ENCODE measurements at places on chromosomes 3 and 15.

DNA sequence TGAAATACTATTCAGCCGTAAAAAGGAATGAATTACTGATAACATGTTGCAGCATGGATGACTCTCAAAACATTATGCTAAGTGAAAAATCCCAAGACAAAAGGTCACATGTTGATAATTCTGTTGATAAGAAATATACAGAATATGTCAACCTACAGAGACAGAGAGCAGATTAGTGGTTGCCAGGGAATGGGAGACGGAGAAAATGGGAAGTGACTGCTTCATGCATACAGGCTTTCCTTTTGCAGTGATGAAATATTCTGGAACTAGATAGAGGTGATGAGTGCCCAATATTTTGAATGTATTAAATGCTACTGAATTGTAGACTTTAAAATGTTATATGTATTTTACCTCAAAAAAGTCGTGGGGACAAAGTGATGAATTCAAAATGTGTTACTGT, 56.2 kb downstream of the ABHD2 start:
- DNase-seq = no peak

DNA sequence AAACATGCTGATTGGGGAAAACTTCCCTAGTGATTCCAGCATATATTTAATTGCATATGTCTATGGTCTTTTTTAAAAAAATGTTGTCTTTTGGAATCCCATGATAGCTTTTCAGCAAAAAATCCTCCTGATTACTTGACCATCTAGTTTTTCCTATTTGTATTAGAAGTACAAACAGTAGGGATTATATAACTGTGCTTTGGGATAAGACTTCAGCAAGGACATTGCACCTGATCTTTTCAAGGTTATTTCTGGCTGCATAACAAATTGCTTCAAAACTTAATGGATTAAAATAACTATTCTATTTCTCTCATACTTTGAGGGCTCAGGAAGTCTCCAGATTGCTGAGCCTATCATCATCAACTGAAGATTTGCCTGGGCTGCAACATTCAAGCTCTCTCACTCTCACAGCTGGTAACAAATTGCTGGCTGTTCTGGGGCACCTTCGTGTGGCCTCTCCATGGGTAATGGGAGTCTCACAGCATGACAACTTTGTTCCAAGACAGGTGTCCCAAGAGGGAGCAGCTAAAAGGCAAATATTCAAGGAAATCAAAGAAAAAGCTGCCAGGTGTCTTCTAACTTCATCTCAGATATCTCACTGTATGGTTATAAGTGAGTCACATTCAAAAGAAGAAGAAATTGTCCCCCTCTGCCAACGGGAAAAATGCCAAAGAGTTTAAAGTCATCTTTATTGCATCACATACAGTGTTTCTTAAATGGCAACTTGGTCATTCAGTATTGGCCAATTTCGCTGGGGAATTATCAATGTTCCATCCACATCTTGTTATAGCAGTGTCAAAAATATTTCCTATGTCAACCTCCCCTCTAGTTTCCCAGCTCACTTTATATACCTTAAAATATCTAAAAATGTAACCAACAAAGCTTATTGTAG, 644.5 kb upstream of the GRM7 start:
- DNase-seq = no peak

DNA sequence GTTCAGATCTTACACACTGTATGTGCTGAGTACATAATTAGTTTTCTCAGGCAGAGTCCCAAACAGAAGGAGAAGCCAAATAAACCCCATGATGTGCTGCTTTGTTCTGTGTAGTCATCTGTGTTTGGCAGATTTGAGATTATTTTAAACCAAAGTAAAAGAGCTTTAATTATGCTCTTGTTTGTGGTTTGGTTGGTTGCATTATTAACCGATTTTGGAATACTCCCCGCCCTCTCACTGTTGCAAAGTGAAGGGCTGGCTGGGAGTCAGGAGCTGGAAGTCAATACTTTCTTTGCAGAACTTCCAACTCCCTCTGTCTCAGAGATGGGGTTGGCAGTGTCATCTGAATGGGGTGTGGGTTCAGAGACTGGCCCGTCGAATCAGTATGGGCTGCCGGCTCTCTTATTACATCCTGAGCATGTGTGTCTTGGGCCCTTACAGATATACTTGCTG, 34.4 kb downstream of the SLCO3A1 start:
- DNase-seq = no peak

GRCh38 chr3:143840636-143841035, 7.6 kb downstream of the SLC9A9 start:
- DNase-seq = no peak

DNA sequence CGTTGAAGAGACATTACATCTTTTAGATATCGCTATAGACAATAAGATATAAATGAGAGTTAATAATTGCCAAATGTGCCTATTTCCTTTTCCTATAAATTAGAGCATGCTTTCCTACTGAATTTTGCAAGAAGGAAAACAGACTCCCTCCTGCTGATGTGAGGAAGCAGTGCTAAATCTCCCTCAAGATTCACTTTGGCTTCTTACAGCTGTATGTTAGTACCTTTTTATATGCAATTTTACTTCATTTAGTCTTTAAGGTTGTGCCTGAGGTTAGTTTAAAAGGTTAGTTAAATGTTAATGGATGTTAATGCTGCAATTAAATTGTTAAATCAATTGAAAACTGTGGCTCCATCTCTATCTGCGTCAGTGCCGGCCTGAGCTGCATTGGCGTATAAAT, 728.8 kb downstream of the NR2F2 start:
- no peak for DNase-seq

DNA sequence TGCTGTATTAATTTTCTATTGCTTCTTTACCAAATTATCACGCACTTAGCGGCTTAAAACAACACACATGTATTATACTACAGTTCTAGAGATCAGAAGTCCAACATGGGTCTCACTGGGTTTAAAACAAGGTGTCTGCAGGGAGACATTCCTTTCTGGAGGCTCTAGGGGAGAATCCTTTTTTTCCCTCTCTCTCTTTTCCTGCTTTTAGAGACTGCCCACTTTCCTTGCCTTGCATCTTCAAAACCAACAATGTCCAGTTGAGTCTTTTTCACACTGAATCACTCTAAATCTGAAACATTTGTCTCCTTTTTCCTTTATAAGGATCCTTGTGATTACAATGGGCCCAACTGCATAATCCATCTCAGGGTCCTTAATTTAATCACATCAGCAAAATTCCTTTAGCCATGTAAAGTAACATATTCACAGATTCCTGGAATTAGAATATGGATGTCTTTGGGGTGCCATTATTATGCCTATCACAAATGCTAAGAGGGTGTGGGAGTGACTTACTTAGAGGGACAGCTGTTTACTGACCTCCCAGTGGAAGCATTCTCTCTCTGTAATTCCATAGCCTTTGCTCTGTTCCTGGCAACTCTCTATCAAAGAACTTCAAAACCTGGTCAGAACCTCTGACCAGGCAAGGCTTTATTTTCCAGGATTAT, 21.8 kb downstream of the CD200 start:
- DNase-seq = no peak
